ENCODE measurements at places on chromosomes 7 and 10.

DNA sequence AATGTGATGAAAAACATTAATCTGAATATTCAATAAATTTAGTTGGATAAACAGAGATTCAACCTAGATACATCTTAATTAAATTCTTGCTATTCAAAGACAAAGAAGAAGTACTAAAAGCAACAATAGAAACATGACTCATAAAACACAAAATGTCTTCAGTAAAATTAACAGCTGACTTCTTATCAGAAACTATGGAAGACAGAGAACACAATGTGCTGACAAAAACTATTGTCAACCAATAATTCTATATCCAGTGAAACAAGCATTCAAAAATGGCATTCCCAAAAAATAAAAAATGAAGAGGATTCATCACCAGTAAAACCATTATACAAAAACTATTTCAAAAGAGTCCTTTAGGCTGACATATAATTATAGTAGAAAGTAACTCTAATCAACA is 400.5 kb upstream of the SORCS1 start:
- no peak for DNase-seq

- DNase-seq: no peak
Observed at GRCh38 chr7:999149-999879, 16.3 kb downstream of the CYP2W1 start.

GRCh38 chr10:79079054-79079397 is 10.3 kb downstream of the ZMIZ1 start:
- no peak for DNase-seq

DNA sequence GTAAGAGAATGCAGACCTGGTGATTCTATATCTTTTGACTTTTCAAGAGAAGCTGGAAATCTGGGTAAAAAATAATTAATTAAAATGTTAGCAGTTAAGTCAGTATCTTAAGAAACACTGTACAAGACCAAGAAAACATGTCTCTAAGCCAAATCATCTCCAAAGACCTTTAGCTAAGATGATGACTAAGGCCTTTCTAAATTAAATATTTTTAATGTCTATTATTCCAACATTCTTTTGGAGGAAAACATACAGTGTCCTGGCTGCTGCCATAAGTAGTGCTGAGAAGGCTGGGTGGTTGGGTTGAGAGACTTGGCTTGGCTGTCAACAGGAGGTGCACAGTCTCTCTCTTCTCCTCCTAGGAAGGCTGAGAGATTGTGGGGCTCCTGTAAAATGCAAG is 20.3 kb downstream of the STARD3NL start:
- no peak for DNase-seq

DNA sequence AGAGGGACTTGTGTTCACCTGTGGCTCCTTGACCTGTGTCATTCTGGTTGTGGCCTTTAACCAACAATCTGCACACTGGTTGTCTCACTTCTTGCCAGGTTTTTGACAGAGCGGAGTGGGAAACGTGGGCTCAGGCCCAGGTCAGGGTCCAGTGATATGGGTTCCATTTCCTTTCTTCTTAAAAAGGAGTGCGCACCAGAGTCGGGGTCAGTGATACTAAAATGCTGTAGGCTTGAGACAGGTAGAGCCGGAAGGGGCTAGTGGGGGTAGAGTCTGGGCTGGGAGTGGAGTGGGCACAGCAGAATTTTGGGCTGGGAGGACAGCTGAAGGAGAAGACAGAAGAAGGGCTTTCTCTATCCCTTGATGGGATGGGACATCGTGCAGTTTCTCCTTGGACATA is 61.2 kb downstream of the SH2D4B start:
- no peak for DNase-seq

DNA sequence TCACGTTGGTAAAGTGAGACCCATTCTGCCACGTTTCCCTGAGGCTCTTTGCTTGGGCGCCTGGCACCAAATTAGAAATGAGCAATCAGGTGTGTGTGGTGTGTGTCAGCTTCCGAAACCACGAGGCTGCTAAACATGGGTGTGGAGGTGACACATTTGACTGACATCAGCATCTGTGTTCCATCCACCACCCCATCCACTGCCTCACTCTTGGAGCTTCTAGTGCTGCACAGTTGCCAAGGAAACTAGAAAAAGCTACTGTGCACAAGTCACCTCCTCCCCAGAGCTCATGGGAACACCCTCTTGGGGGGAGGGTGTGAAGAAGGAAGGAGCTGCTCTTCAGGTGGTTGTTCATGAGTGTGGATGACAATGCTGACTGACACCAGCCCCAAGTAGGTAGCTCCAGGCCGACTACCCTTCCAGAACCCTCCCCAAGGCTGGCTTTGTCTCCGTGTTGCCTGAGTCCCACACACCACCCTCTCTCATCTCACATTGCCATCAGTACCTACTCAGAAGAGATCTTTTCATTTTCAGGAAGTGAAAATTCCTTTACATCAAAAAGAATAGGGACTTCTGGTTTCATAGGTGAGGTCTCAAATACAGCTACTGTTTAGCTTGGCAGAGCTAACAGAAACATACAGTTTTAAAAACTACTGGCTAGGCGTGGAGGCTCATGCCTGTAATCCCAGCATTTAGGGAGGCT is 152.2 kb downstream of the TMEM178B start:
- DNase-seq: no peak

GRCh38 chr7:105480931-105481330 is 41.1 kb downstream of the PUS7 start:
- peak; percentile 28 for DNase-seq

- no peak for DNase-seq
Observed at GRCh38 chr10:129965425-129965808, 1.3 kb upstream of the EBF3 start.

DNA sequence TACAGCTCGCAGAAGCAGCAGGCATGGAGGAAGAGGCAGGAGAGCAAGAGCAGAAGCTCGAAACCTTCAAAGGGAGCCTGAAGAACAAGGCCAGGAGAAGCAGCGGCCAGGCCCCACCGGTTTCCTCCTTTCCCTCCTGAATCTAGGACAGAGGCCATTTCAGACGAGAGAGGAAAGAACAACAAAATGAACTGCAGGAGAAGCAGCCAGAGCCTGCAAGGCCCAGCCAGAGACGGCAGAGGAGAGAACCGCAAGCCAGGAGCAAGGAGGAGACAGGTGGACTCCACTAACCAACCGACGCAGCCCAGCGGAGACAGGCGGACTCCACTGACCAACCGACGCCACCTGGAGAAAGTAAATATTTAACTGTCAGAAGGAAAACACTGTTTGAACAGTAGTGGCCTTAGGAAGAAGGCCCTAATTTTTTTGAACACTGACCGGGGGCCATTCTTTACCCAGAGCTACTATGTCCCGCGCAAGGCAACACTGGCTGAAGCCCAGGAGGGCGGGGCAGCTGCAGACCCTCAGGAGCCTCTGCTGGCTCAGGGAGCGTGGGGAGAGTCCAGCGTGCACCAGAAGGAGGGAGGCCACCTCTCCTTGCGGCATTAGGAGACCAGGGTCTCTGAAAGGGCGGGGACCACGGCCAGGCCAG is 559.2 kb downstream of the PTPRN2 start:
- no peak for DNase-seq

GRCh38 chr10:83764666-83765065 is 374.6 kb upstream of the GHITM start:
- DNase-seq: peak; percentile 28

GRCh38 chr7:24931844-24932243 is 48.1 kb downstream of the OSBPL3 start:
- DNase-seq: no peak

DNA sequence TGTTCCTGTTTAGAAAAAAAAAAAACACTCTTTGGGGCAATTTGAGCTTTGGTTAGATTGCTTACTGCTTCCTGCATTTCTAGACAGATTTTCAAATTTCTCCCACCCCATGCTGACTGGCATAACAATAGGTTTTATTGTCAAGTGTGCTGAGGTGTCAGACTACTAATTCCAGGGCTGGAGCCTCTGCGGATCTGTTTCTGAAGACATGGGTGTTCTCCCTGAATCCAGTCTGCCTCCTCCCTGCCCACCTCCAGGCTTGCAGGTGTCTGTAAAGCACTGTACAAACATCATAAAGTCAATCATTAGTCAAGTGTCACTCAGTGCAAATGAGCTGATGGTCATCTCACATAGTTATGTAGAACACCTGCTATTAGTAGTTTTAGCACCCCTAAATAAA is 292.4 kb downstream of the GATA3 start:
- DNase-seq: no peak

DNA sequence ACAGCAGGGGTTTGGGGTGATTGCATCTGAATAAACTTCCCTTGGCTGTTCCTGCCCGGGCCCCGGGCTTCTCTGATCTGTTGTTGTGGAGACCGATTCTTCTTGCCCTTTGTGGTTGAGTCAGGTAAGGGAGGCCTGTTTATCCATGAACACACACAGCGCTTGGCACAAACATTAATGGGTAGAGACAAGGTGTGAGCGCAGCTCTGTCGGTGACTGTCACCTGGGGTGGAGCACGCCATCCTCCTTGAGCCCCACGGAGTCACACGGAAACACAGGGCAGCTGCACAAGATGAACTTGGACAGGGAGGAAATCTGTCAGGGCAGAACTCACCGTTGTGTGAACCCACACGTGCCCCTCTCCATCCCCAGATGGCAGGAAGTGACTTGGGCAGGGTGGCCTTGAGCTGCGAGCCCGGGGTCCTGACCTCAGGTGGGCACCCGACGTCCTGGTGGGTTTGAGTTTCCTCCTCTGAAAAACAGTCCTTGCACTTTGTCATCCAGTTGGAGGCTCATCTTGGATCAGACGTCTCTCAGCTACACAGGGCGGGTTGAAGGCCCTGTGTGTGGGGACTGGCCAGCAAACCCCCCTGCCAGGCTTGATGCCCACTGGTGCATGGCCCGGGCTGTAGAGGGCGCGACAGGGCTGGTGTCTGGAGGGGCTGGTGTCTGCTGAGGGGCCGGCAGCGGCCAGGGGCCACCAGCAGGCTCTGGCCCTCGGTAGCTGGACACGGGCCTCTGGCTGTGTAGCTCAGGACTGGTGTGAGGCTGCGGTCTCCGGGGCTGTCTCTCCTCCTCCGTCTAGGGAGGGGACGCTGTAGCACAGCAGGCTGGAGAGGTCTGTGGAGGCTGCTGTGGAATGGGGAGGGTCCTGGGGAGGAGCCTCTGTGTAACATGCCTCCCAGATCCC is 24.2 kb upstream of the SHH start:
- no peak for DNase-seq

GRCh38 chr7:129771928-129772479 is 160.5 kb downstream of the NRF1 start:
- no peak for DNase-seq

GRCh38 chr10:63106111-63106755 is 26.9 kb upstream of the NRBF2 start:
- DNase-seq: no peak

DNA sequence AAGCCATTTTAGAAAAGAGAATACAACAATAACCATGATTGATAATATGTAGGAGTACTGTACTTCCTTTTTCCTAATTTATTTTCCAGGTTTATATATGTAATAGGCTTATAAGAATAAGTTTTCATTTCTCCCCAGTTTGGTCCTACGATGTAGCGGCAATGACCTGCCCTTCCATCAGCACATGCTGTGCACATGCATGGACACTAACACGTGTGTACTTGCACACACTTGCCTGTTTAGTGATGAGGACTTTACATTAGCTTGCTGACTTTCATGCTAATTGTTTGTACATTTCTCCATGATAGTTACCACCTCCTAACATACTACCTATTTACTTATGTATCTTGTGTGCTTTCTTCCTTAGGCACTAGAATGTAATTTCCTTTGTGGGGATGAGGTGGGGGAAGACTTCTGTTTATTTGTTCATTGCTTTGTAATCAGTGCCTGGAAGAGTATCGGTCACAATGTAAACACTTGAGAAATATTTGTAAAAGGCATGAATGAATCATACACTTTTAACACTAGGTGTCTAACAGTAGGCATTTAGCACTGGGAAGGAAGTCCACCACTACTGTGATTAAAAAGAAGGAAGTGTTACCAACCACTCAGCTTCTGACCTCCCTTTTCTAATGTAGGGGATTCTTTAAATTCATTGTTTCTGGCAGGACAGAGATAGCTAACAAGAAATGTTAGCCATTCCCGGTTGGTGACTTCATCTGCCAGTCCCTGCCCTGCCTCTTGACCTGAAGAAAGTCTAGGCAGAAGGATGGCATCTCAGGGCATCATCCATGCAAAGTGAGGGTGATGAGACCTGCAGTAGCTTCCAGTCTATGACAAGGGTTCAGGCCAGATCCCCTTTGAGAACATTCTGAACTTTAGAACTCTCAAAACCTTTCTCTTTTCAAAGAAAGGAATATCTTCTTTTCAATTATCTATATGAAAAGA is 120.2 kb upstream of the RAB18 start:
- no peak for DNase-seq

GRCh38 chr7:107530751-107531150 is 33.0 kb downstream of the COG5 start:
- no peak for DNase-seq

GRCh38 chr10:124629842-124630241 is 114.3 kb downstream of the FAM53B start:
- no peak for DNase-seq

DNA sequence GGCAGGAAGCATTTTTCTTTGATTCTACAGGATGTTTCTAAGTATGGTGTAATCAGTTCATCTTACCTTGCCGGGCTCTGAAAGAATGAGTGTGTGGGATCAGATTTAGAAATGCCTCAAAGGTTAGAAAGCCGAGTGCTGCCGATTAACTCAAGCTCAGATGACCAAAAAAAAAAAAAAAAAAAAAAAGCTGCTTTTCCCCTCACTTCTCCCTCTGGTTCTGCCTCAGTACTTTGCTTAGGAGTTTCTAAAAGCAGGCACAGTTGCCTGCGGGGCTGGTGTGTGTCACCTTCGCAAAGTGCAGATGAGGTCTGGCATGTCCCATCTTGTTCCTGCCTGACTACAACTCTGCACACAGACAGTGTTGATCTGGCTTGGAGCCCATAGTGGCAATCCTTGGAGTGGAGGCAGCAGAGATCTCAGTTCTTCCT is 47.0 kb downstream of the KIAA1217 start:
- no peak for DNase-seq

GRCh38 chr10:8873310-8873709 is 818.8 kb downstream of the GATA3 start:
- DNase-seq: no peak

GRCh38 chr7:2737771-2738540 is 50.0 kb downstream of the AMZ1 start:
- no peak for DNase-seq

DNA sequence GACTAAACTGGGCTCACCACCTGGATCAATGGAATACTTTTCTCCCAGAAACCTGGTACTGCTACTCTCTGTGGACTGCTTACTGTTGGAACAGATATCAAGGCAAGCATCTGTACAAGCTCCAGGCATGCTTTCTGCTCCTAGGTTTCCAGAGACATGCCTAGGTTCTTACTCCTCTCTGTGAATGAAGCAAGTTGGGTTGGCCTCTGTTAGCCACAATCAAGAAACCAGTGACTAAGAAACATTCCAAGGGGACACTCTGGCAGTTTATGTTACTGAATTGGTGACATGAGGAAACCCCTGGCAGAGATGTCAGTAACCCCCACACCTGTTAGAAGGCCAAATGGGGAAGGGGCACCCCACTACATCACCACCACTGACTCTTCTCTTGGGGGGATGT is 121.9 kb downstream of the GFRA1 start:
- no peak for DNase-seq

- no peak for DNase-seq
Observed at GRCh38 chr10:42896735-42897134, 114.1 kb downstream of the BMS1 start.
